ENCODE measurements at places on chromosomes 12 and 14. TPM values are rescaled to one million over a fixed set of nuclear protein-coding genes. Genes with fewer than 3 reads are reported as not detected.

DNA sequence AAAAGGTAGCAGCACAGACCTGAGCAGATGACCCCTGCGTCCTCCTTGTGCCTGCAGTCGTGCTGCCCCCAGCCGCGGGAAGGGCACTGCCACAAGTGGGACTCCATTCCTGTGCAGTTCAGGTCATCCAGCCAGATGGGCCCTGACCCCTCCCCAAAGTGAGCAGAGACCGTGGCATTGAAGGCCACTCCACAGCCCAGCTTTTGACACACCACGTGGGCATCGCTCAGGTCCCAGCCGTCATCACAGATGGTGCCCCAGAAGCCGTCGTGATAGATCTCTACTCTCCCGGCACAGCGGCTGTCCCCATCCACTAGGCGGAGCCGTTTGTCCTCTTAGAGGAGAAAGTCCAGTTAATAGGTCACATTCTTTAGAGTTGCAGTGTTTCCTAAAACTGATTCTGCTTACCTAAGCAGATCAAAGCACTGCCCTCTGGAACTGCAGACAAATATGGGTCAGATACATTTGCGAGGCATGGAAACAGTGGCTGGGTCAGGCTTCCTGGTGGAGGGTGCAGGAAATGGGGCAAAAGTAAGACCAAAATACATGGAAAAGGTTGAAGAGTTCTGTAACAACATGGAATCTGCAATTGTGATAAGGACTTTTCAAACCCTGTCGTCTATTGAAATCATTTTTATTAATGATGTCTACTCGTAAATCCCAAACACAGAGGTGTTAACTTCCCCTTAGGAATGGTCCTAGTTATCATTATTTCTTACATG lies 69.4 kb downstream of the CD163L1 start:
- DNase-seq: no peak

GRCh38 chr14:32939254-32940065 lies 781 bp downstream of the NPAS3 start:
- DNase-seq: peak; percentile 67

DNA sequence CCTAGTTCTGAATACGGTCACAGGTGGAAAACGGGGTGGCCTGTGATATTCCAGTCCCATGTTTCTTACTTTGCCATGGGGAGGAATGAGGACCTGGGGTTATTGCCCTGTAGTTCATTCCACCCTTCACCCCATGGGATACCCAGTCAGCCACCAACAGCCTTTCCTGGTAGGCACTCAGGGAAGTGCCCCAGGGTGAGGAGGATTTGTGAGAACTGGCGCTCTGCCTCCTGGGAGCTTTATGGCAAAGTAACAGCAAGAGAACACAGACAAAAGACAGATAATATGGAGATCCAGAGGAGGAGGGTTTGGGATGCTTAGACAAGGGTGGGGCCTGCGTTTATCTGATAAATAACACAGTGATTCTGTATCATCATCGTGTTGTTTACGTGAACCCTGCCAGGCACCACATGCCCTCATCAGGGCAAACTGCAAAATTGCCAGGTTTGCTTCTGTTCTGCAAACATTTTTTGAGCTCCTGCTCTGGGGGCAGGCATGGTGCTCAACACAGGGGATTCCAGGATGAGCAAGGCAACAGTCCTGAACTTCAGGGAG lies 223.5 kb downstream of the SLC41A2 start:
- no peak for DNase-seq

GRCh38 chr12:123526542-123527080 lies 6.9 kb downstream of the RILPL1 start:
- DNase-seq: no peak

DNA sequence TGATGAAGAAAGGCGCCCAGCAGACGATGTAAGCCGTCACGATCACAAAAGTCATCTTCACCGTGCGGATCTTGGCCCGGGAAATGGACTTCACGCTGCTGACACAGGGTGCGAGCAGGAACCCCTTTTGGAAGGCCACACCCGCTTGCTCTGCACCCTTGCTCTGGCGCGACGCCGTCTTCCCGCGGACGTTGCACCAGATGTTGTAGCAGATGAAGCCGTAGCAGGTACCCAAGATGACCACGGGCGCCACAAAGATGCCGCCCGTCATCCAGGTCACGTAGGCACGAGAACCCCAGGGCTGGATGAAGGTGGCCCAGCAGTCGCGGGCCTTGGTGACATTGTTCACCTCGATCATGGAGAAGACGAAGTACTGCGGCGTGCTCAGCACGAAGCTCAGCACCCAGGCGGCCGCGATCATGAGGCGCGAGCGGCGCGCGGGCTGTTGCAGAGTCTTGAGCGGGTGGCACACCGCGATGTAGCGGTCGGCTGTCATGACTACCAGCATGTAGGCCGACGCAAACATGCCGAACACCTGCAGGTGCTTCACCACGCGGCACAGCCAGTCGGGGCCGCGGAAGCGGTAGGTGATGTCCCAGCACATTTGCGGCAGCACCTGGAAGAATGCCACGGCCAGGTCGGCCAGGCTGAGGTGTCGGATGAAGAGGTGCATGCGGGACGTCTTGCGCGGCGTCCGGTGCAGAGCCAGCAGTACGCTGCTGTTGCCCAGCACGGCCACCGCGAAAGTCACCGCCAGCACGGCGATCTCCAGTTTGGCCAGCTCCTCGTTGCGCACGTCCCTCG lies 890 bp downstream of the AVPR1A start:
- DNase-seq: peak; percentile 15

GRCh38 chr12:104416585-104416984 lies 40.2 kb upstream of the CHST11 start:
- DNase-seq: no peak

DNA sequence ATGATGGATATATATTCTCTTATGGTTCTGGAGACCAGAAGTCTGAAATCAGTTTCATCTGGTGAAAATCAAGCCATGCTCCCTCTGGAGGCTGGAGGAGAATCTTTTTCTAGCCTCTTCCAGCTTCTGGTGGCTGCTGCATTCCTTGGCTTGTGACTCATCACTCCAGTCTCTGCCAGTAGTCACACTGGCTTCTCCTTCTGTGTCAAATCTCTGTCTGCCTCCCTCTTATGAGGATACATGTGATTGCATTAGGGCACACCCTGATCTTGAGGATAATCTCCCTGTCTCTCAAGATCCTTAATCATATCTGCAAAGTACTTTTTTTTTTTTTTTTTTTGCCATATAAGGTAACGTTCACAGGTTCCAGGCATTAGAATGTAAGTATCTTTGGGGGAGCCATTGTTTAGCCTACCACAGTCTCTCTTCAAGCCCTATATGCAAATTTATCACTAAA lies 17.7 kb downstream of the DNAL1 start:
- no peak for DNase-seq

- no peak for DNase-seq
Measured at GRCh38 chr12:103748002-103748401, 93.0 kb downstream of the NT5DC3 start.

- no peak for DNase-seq
Measured at GRCh38 chr12:114744691-114745090, 60.7 kb upstream of the TBX3 start.

DNA sequence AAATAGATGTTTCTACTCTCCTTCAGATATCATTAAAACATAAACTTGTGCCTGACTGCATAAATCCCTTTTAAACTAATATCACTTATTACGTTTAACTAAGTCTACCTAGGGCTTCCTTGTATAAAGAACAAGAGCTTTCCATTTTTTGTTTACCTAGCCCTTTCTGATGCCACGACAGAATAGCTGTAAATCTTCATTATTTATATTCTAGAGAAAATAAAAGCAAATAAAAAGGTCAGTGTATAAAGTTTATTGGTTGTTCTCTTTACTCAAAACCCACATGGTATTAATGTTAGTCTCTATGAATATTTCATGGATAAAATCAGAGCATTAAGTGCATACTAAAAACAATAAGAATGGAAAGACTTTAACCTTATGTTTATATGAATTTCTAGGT lies 269.1 kb downstream of the NAV3 start:
- DNase-seq: no peak

GRCh38 chr14:98513558-98513957 lies 758.4 kb downstream of the BCL11B start:
- no peak for DNase-seq

GRCh38 chr12:23472329-23472971 lies 477.0 kb downstream of the SOX5 start:
- DNase-seq: no peak

- no peak for DNase-seq
Measured at GRCh38 chr14:61381553-61381952, 60.2 kb downstream of the PRKCH start.

DNA sequence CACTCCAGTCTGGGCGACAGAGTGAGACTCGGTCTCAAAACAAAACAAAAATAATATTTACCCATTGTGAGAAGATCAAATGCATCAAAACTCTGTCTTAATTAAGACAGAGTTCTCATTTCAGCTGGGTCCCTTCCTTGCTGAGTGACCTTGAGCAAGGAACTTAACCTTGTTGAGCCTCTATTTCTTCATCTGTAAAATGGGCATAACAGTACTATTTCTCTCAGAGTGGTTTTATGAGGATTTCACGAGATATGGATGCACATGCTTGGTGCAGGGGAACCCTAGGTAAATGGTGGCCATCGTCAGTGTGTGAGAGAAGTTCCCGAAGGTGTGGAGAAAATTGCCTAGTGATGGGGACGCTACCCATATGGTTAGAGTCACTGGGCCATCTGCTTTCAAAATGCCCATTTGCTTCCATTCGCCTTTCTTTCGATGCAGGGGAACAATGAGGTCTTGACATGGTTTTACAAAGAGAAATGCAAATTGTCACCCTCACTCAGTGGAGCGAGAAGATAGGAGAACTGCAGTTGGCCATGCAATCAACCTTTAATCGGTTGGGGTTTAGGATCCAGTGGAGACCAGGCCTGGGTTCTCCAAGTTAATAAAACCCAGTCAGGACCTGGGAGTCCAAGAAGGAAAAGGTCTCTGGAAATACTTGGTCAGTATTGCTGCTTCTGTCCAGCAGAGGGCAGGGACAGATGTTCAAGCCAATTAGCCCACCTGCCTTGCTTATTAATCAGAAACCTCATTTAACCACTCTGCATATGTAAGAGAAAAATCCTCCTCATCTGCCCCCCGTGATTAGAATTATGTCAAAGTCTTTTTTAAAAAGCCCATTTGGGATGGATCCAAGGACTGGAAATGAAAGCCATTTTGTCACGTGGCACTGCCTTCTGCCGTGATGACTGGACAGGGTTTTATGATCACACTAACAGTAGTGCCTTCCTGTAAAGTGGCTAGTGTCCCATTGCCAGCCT lies 37.2 kb downstream of the CFAP251 start:
- DNase-seq: no peak

IL26 gene
- not detected for total RNA-seq

FOXG1 gene
- total RNA-seq: not detected

SLC17A8 gene
- total RNA-seq: not detected

RDH5 gene
- 14.2 TPM for total RNA-seq

ENDOU gene
- not detected for total RNA-seq

DAO gene
- not detected for total RNA-seq

NPAS3 gene
- 21.1 TPM for total RNA-seq
